Cardiac septum (tissue), 1 donor: ENCODE measurements at places on chromosomes 12 and 14. TPM values are rescaled to one million over a fixed set of nuclear protein-coding genes. Genes with fewer than 3 reads are reported as not detected.

IAPP gene
- total RNA-seq: not detected

CAMKK2 gene
- total RNA-seq: 17.8 TPM

PPP4R4 gene
- total RNA-seq: 0.30 TPM

DEPDC4 gene
- total RNA-seq: 0.62 TPM

LPCAT3 gene
- total RNA-seq: 19.7 TPM

LALBA gene
- total RNA-seq: not detected

TSPAN8 gene
- not detected for total RNA-seq

SDS gene
- 0.81 TPM for total RNA-seq

ORAI1 gene
- total RNA-seq: 8.0 TPM

CLEC4C gene
- total RNA-seq: not detected

TMEM63C gene
- 0.46 TPM for total RNA-seq

INF2 gene
- total RNA-seq: 41.2 TPM

KLHL33 gene
- total RNA-seq: 0.35 TPM

WDR20 gene
- 21.9 TPM for total RNA-seq

SCN8A gene
- 0.19 TPM for total RNA-seq

HSPA2 gene
- total RNA-seq: 74.9 TPM

P2RX2 gene
- total RNA-seq: not detected

XPOT gene
- 30.6 TPM for total RNA-seq

TGM1 gene
- 0.48 TPM for total RNA-seq

DHH gene
- 1.6 TPM for total RNA-seq

AVPR1A gene
- total RNA-seq: 1.4 TPM
